ENCODE measurements at places on chromosomes 4 and X.
A peak's percentile ranks its signal among the peaks of the same experiment; 100 is the strongest.

DNA sequence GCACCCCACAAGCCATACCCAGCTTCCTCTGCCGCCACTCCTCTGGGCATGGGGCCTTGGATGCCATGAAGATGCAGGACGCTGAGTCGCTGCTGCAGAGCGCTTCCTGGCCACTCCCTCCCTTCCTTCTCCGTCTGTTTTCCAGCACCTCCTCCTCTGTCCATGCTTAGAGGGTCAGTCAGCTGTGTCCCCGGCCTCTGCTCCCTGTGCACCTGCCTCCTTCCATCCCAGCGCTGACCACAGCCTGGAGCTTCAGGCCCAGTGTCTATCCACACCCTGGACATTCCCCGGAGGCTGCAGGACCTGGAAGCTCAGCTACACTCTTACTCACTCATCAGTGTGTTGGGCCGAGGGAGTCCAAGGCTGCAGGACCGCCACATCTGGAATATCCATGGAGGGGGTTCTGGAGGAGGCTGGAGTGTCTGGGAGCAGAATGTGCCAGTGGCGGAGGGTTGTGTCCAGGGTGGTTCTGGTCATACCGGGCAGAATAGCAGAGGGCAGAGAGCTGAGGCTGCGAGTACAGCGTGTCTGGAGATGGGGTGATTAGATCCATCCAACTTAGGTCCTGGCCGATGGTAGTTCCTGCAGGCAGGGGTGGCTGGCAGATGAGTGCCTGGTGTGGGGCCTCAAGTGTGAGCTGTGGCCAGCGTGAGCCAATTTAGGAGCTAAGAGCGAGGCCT is 58.6 kb upstream of the ADRA2C start:
- DNase-seq: peak; percentile 39

- no peak for DNase-seq
These were observed 7.0 kb downstream of the HERC3 start for GRCh38 chr4:88599298-88599697.

DNA sequence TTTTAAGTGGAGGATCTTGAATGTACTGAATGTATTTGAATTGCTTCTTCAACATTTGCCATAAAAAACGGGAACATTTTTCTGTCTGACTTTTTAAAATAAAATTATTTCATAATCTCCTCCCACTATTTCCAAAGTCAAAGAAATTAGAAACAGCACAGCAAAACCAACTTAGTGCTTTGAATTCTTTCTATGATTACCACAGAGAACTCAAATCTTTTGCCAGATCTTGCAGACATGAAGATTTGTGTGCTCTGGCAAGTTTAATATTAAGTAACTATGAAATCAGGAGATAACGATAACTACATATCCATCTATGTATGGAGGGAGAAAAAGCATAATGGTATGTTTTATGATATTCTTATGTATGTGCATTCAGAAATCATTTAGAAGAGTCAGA is 982.2 kb downstream of the PCDH7 start:
- no peak for DNase-seq

DNA sequence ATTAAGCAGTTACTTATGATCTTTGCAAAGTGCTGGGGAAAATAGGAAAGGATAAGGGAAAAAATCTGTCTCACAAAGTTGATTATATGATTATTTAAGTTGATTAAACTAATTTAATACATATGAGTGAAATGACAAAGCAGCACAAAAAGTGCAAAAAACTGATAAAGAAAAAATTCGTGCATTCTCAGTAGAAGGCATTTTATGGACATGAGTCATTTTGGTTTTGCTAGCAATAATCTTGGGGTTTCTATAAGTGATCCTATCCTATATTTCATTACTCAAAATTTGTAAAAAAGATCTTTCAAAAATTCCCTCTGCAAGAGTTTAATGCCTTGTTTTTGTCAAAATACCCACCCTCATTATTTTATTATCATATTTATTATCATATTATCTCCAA is 224.2 kb upstream of the ANXA10 start:
- DNase-seq: no peak

DNA sequence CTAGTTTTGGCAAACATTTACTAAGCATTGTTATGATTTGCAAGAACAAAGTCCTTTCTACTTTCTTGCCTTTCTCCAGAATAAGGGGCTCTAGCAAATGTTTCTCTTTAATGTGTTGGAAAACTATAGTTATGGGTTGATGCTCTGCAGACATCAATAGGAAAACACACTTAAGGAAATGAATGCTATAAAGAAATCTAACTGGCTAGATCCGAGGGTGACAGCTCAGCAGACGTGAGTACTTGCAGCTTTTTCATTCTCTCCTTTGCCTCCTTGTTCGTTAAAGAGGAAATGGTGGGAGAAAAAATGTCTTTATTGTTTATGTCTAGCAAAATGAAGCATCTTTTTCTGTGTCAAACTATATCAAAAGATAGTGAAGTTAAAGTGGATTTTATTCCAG is 6.3 kb downstream of the GUCY1B1 start:
- no peak for DNase-seq

- no peak for DNase-seq
These were observed 167.2 kb downstream of the KDR start for GRCh38 chr4:54958236-54958635.

GRCh38 chr4:128287141-128287870 is at the start of gene PGRMC2:
TSS of gene PGRMC2 (minus strand) at chr4:128287813. CDS start at chr4:128287790, 23 bp downstream.
- DNase-seq: no peak

GRCh38 chr4:173932701-173933100 is 350.8 kb downstream of the FBXO8 start:
- DNase-seq: no peak

DNA sequence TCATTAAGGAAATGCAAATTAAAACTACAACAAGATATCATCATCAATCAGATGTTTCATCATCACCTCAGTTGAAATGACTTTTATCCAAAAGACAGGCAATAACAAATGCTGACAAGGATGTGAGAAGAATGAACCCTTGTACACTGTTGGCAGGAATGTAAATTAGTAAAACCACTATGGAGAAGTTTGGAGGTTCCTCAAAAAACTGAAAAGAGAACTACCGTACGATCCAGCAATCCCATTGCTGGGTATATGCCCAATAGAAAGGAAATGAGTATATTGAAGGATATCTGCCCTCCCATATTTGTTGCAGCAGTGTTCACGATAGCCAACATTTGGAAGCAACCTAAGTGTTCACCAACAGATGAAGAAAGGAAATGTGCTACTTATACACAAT is 50.6 kb upstream of the STARD8 start:
- DNase-seq: no peak

- DNase-seq: no peak
These were observed 188.7 kb upstream of the AADAT start for GRCh38 chr4:170278460-170278859.

GRCh38 chrX:6383917-6384316 is 151.0 kb downstream of the VCX3A start:
- no peak for DNase-seq

- no peak for DNase-seq
These were observed 17.9 kb downstream of the OCRL start for GRCh38 chrX:129557844-129558480.

DNA sequence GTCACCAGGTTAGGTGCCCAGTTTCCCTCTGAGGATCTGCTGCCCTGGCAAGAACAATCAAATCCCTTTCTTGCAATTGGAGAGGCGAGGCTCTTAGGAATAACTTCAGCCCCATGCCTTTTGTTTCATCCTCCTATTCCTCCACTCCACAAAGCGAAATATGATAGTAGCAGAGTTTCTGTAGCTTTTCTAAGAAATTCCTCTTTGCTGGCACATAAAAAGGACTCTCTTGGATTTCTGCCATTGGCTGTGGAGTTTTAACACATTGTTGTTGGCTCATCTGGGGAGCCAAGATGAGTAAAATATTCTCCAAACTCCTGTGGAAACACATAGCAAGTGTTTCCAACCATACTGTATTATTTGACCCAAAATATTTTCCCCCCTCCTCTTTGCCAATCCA is 11.0 kb upstream of the ADGRG2 start:
- no peak for DNase-seq

DNA sequence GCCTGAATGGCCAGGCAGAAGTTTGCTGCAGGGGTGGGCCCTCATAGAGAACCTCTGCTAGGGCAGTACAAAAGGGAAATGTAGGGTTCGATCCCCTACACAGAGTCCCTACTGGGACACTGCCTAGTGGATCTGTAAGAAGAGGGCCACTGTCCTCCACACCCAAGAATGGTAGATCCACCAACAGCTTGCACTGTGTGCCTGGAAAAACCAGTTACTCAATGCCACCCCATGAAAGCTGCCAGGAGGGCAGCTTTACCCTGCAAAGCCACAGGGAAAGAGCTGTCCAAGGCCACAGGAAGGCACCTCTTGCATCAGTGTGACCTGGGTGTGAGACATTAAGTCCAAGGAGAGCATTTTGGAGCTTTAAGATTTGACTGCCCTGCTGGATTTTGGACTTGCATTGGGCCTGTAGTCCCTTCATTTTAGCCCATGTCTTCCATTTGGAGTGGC is 781.6 kb downstream of the TRAM1L1 start:
- no peak for DNase-seq

GRCh38 chr4:129900430-129900953 is 804.5 kb downstream of the C4orf33 start:
- DNase-seq: no peak

DNA sequence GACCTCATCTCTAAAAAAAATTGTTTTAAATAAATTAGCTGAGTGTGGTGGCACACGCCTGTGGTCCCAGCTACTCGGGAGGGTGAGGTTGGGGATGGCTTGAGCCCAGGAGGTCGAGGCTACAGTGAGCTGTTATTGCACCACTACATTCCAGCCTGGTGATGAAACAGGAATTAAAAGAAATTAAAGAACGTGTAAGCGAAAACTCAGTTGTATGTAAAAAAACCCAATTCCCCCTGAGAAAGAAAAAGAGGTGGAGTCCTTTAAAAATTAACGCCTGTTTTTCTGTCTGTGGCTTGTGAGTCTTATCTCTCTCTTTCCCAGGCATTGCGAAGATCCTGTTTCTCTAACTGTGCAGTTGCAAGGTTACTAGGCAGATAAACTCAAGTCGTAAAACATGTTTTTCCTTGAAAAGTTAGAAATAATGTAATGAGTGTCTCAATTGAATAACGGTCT is 22.1 kb downstream of the EPGN start:
- no peak for DNase-seq

DNA sequence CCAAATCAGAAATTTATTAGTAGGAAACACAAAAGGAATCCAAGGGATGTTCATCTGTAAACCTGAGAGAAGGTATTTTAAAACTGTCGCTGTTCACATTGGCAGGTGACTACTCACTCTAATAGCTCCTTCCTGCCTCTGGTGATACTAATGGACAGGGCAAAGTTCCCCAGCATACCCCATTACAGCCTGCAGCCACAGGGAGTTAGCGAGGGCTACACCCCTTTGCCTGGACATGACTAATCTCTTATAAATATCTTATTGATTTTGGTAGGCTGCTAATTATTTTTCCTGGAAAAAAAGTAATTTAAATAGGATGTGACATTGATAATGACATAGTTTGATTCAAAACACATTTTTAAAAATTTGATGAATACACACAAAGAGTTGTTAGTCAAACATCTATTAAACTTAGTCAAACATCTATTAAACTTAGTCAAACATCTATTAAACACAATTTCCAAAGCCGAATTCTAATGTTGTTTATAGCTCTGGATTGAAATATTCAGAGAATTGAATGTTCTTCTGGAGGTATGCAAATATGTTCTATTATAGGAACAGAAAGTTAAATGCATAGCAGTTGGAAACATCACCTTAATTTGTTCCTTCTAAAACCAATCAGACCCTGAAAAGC is 83.0 kb upstream of the CBR4 start:
- no peak for DNase-seq

GRCh38 chr4:23337292-23337691 is 552.6 kb downstream of the PPARGC1A start:
- no peak for DNase-seq

- DNase-seq: no peak
These were observed 29.1 kb upstream of the PGM2 start for GRCh38 chr4:37797374-37797773.

DNA sequence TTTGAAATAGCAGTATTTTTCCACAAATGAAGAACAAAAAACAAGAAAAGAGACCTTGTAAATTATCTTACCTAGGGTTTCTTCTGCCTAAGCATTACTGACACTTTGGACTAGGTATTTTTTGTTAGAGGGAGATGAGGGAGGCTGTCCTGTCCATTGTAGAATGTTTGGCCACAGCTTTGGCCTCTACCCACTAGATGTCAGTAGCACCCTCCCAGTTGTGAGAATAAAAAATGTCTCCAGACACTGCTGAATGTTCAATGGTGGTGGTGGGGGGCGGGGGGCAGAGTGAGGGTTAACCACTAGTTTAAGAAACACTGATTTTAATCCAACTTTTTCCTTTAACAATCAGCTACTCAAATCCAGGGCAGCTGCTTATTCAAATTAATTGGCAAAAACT is 25.8 kb downstream of the OTUD4 start:
- DNase-seq: no peak

DNA sequence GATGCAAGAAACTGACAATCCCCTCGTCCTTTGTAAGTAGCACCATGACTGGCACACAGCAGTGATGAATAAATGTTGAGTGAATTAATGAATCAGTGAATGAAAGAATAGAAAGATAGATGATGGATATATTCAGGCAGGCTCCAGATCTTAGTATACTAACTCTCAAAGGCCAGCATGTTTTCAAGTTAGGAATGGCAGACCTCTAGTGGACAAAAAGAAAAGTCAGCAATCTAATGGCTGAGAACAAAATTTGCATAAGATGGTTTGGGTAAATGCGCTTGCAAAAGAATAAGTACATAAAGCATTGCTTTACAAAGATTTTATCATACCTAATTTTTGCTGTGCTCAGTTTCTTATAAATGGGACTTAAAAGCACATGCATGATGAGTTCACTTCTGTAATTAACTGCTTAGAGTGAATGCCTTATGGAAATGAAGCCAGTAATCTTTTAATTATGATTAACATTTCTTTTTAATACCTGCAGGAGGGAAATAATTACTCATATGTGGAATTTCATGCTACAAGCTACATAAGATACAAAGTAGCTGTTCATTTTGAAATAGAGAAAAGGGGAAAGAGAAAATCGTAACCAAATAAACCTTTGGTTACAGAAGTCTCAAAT is 126.9 kb upstream of the GPRIN3 start:
- DNase-seq: no peak

GRCh38 chr4:109721033-109721432 is 8.8 kb downstream of the PLA2G12A start:
- DNase-seq: no peak

- no peak for DNase-seq
These were observed 79.8 kb downstream of the HCCS start for GRCh38 chrX:11190745-11191510.

- DNase-seq: no peak
These were observed 850.4 kb upstream of the AADAT start for GRCh38 chr4:170940043-170940724.

- no peak for DNase-seq
These were observed 1854.6 kb downstream of the PCDH7 start for GRCh38 chr4:32574803-32575202.
